ENCODE measurements at places on chromosomes 1 and 21.

- DNase-seq: no peak
- H3K27ac ChIP-seq: no peak overlapping the region
- peaks cover 2% of the 10 kb centered on the region for H3K27me3 ChIP-seq
- H3K36me3 ChIP-seq: no peaks in the 10 kb centered on the region
- H3K4me3 ChIP-seq: no peak overlapping the region
These were observed 259.9 kb upstream of the RAB4A start for GRCh38 chr1:229011022-229011421.

DNA sequence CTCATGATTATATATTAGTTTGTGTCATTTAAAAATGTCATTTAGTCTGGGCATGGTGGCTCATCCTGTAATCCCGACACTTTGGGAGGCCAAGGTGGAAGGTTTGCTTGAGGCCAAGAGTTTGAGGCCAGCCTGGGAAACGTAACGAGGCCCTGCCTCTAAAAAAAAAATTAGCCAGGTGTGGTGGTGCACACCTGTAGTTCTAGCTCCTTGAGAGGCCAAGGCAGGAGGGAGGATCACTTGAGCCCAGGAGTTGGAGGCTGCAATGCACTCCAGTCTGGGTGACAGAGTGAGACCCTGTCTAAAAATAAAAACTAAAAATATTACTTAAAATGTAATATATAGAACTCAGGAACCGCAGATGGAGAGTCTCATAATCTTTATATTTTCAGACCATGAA lies 34.6 kb downstream of the RUNX3 start:
- no peak for DNase-seq
- H3K27me3 ChIP-seq: no peaks in the 10 kb centered on the region
- no peak overlapping the region for H3K4me3 ChIP-seq
- peaks cover 9% of the 10 kb centered on the region for H3K36me3 ChIP-seq
- no peak overlapping the region for H3K27ac ChIP-seq

DNA sequence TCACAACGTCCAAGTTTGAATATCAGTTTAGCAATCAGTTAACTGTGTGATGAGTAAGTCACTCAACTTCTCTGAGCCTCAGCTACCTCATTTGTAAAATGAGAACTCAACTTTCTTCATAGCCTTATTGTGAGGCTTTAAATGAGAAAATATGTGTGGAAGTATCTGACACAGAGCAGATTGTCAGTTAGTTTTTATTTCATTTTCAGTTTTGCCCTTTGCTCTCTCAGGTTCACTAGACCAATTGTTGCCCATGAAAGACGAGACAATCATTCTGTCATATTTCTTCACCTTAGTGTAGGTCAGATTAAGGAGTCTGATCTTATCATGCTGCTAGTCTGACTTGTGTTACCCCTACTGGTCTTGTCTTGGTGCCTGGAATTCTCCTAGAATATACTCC lies 232.8 kb upstream of the PTBP2 start:
- H3K36me3 ChIP-seq: no peaks in the 10 kb centered on the region
- peaks cover 7% of the 10 kb centered on the region for H3K4me1 ChIP-seq
- H3K4me3 ChIP-seq: no peak overlapping the region
- H3K27me3 ChIP-seq: no peaks in the 10 kb centered on the region

GRCh38 chr1:116769561-116769977 lies 15.3 kb downstream of the CD2 start:
- no peak overlapping the region for H3K4me3 ChIP-seq
- H3K36me3 ChIP-seq: no peaks in the 10 kb centered on the region
- H3K4me1 ChIP-seq: peaks cover 9% of the 10 kb centered on the region
- H3K27ac ChIP-seq: no peak overlapping the region

- peaks cover 5% of the 10 kb centered on the region for H3K36me3 ChIP-seq
- no peak overlapping the region for H3K27ac ChIP-seq
- peaks cover 8% of the 10 kb centered on the region for H3K27me3 ChIP-seq
- no peak overlapping the region for H3K4me3 ChIP-seq
- H3K4me1 ChIP-seq: peaks cover 6% of the 10 kb centered on the region
These were observed 4.1 kb downstream of the PIK3R3 start for GRCh38 chr1:46128344-46128743.

GRCh38 chr1:97898948-97899347 lies 21.9 kb downstream of the DPYD start:
- peaks cover 4% of the 10 kb centered on the region for H3K4me1 ChIP-seq
- H3K4me3 ChIP-seq: no peak overlapping the region
- no peaks in the 10 kb centered on the region for H3K27me3 ChIP-seq
- no peak overlapping the region for H3K27ac ChIP-seq

- H3K4me1 ChIP-seq: peaks cover 20% of the 10 kb centered on the region
- no peaks in the 10 kb centered on the region for H3K36me3 ChIP-seq
- no peak for DNase-seq
These were observed 113.8 kb upstream of the C8B start for GRCh38 chr1:57079454-57080157.

DNA sequence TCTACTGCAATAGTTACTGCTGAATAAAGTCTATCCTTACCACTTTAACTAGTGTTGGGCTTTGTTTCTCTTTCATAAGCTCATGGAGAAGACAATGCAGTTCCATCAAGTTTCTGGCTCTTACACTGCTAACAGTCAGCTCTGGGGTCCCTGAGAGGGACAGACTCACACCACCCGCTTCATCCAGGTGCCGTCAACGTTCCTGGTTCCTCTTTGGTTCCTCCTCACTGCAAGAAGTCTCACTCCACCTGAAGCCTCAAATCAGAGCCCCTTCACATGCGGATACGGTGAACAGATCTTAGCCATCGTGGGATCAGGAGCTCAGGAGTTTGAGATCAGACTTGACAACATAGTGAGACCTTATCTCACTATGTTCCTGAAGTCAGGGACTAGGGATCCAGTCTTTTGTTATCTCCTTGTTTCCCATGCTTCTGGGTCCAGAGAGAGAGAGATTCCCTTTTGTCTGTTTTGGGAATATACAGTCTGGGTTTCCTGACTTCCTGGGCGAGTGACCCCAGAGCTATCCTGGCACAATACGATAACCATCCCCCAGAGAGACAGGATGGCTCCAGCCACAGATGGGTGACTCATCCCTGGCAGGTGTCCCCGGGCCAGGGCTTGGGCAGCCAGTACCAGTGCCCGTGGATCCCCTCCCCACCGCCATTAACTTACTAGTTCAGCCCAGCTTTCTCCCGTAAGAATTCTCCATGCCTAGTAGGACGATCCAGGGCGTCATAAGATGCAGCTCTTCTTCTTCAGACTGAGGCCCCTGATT lies 14.3 kb upstream of the PCP4 start:
- DNase-seq: no peak
- H3K27ac ChIP-seq: no peak overlapping the region
- no peaks in the 10 kb centered on the region for H3K36me3 ChIP-seq
- no peaks in the 10 kb centered on the region for H3K4me1 ChIP-seq
- H3K4me3 ChIP-seq: no peak overlapping the region
- peaks cover 2% of the 10 kb centered on the region for H3K27me3 ChIP-seq

- H3K4me3 ChIP-seq: no peak overlapping the region
- peak overlapping the region; percentile 26 for H3K27ac ChIP-seq
- no peaks in the 10 kb centered on the region for H3K36me3 ChIP-seq
- H3K4me1 ChIP-seq: peaks cover 14% of the 10 kb centered on the region
These were observed 18.4 kb downstream of the ATP1A4 start for GRCh38 chr1:160169553-160170399.

DNA sequence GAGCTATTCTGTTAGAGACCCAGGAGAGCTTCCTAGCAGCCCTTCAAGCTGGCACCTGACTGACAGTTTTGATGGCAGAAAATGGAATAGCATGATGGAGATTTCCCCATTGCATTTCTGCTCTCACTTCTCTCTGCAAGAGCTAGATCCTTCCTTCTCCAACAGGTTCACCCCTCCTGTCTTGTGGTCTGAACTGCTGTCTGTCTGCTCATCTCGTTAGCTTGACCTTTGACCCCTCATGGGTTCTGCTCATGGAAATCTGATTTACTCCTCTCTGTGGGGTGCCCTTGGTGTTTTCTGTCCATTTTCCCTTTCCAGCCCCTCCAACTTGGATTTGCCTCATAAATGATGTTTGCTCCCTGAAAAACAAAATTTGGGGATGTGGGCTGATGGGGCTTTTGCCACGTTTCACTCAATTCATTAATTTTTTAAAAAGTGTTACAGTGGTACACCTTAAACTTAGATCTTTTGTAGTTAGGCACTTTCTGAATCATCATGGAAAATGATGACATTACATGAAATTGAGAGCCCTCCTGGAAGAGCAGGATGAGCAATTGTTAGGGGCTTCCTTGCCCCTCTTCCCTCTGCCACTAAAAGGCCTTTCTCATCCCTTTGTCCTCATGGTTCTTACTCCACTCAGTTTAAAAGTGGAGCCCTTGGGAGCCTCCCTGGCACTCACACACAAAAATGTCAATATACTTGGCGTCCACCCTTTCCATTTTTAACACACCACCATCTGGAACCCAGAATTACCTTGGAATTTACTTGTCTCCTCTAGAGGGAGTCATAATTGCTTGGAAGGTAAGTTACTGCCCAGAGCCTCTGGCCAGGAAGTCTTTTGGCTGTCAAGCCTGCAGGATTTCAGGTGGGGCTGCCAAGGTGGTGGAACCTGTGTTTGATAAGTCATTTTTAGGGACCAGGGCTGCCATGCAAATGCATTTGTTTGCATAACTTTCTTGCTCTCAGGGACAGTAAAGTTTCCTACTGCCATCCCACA lies 31.9 kb upstream of the IL19 start:
- DNase-seq: no peak
- peaks cover 6% of the 10 kb centered on the region for H3K27me3 ChIP-seq
- H3K36me3 ChIP-seq: peaks cover 9% of the 10 kb centered on the region

- H3K4me3 ChIP-seq: no peak overlapping the region
- H3K36me3 ChIP-seq: no peaks in the 10 kb centered on the region
- peaks cover 14% of the 10 kb centered on the region for H3K4me1 ChIP-seq
- H3K27ac ChIP-seq: no peak overlapping the region
- H3K27me3 ChIP-seq: peaks cover 2% of the 10 kb centered on the region
These were observed 37.3 kb downstream of the MFSD2A start for GRCh38 chr1:39992234-39992633.

DNA sequence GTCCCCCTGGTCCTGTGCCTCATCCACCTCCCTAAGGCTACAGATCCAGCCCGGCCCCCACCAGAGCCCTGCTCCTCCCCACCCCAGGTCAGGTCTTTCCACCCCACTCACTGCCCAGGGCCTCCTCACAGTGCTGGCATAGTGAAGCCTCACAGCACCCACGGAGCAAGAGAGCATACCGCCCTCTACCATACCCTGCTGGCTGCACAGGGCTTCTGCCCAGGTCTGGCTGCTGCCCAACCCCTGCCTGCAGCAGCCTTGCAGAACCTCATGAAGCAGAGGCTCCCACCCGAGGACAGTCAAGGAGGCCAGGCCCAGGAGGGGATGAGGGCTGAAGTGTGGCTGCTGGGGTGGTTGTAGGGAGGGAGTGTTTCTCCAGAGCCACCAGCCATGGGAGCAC lies 19.7 kb upstream of the ARF1 start:
- peaks cover 26% of the 10 kb centered on the region for H3K27me3 ChIP-seq
- H3K4me1 ChIP-seq: peaks cover 3% of the 10 kb centered on the region
- DNase-seq: no peak
- H3K36me3 ChIP-seq: peaks cover 5% of the 10 kb centered on the region
- H3K27ac ChIP-seq: no peak overlapping the region
- no peak overlapping the region for H3K4me3 ChIP-seq

DNA sequence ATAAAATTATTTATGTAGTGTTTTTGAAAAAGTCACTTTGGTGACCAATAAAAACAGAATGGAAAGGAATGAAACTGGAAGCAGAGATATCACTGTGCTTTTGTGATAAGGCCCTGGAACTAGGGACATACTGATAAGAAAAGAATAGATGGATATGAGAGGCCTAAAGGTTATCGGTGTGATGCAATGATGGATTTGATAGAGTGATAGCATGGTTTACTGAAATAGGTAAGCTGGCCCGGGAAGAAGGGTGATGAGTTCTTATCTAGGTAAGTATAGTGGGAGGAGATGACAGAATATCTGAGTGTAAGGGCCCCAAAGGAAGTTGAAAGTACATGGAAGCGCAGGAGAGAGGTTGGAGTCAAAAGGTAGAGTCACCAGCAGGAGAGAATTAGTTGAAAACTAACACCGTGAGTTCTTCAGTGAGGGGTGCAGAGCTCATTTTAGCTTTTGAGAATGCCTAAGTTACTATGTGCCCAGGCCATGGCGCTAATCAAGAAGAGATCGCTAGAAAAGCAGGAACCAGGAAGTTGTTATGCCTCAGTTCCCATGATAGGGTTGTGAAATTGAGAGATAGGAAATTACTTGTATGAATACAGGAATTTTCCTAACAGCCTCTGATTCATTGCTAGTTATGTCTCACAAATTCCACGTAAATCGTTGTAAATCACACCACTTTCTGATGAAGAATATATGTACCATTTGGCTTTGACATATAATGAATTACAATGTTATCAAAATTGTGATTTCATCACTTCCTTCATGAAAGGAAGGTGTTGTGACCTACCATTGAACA lies 115.3 kb downstream of the PLA2G4A start:
- peak overlapping the region; percentile 88 for H3K27ac ChIP-seq
- DNase-seq: no peak
- H3K27me3 ChIP-seq: peaks cover 2% of the 10 kb centered on the region

GRCh38 chr21:35234725-35235124 lies 185.6 kb upstream of the RUNX1 start:
- H3K27ac ChIP-seq: no peak overlapping the region
- no peaks in the 10 kb centered on the region for H3K27me3 ChIP-seq
- DNase-seq: no peak
- no peak overlapping the region for H3K4me3 ChIP-seq
- H3K4me1 ChIP-seq: peaks cover 3% of the 10 kb centered on the region
- H3K36me3 ChIP-seq: peaks cover 5% of the 10 kb centered on the region
